ENCODE measurements at places on chromosomes 16 and 17.

DNA sequence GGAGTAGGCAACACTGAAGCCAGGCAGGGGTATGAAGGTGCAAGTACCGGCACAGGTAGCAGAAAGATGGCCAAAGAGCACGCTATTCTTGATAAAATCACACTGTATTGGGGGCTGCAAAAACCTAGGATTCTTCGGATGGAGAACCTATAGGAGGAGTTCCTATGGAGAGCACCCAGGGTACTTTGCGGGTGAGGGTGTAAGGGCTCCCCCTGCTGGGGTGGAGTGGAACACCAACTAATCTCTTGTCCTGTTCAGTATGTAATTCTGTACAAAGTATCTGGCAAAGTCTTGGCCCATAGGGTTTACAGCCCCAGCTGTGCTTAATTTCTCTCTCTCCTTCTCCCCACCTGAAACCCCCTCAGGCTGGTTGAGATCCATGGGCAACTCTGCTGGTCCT lies 393.1 kb upstream of the ASIC2 start:
- peak; percentile 13 for DNase-seq

GRCh38 chr17:21194703-21195102 lies 19.3 kb downstream of the TMEM11 start:
- no peak for DNase-seq

- DNase-seq: no peak
Observed at GRCh38 chr17:1473841-1474240, 17.8 kb upstream of the CRK start.

GRCh38 chr17:77497578-77497934 lies 356.8 kb downstream of the SEC14L1 start:
- no peak for DNase-seq

DNA sequence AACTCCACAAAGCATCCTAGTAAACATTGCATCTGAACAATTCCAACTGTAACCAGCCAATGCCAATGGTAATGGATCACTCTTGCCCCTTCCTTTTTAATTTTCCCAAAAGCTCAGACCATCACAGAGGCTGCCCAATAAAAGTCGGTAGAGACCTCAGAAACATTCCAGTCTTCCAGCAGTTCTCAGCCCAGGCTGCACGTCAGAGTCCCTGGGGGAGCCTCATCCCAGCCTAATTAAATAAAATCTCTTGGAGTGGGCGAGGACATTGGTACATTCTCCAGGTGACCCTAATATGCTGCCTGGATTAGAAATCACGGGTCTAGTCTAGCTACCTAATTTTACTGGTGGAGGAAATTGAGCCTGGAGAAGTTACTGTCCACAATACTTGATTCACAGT lies 117.1 kb upstream of the MYOCD start:
- no peak for DNase-seq

DNA sequence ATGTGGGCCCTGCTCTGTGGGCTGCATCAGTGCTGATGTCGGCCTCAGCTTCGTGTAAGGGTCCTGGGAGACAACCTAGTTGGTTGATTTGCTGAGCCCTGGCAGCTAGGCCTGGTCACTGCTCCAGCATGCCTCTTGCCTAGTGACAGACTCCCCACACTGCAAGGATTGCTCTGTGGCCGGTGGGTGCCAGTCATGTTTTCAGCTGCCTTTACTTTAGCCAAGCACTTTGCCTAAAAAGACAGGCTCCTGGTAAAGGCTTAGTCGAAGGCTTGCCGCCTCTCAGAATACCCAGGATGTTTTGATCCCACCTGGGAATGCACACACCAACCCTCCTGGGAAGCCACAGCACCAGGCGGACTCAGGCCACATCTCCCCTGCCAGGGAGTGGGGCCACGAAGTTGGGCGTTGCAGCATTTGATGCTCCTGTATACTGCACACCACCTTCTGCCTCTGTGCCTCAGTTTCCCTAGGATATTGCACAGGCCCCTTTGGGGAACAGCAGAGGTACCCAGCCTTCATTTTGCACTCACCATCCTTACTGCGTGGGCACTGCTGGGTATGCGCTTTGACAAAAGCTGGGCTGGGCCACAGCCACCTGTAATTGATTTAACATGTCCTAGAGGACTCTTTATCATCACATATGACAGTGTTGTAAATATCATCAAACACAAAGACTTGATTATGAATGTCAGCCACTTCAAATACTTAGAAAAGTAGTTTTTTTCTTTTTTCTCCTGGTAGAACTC lies 19.9 kb downstream of the GINS2 start:
- no peak for DNase-seq

DNA sequence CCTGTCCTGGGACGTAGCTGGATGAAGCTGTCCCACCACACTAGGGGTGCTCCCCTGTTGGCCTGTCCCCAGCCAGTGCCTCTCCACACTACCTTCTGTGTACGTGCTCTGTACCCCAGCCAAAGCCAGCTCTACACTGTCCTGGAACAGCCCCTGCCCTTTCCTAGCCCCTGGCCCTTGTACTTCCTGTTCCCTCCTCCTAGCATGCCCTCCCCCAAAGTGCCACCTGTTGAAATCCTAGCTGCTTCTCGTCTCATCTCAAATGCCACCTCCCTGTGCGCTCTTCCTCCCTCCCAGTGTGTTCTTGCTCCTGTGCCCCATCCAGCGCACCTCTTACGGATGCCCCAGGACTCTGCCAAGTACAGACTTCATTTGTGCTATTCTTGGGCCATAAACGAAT lies 33.5 kb downstream of the IRX3 start:
- no peak for DNase-seq

DNA sequence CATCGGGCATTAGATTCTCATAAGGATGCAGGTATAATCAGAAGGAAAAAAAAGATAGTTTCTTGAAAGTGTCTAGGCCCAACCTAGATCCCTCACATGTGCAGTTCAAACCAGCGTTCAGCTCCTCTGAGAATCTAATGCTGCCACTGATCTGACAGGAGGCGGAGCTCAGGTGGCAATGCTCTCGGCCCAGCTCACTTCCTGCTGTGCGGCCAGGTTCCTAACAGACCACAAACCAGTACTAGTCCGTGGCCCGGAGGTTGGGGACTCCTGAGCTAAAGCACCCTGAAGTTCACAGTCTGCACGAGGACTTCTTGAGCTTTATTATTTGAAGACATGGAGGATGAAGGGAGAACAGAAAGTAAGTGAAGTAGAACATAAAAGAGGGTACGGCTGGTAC lies 16.8 kb downstream of the SMCR8 start:
- DNase-seq: no peak

GRCh38 chr17:9646546-9646885 lies 1.2 kb downstream of the USP43 start:
- DNase-seq: peak; percentile 11

- DNase-seq: no peak
Observed at GRCh38 chr16:19274165-19274797, 11.2 kb upstream of the CLEC19A start.

- no peak for DNase-seq
Observed at GRCh38 chr17:80519091-80519781, 25.4 kb upstream of the RPTOR start.
